LHCN-M2 (cell line): ENCODE measurements at places on chromosomes 1 and 21.

GRCh38 chr1:113282008-113282892, 108.1 kb upstream of the MAGI3 start:
- DNase-seq = no peak

DNA sequence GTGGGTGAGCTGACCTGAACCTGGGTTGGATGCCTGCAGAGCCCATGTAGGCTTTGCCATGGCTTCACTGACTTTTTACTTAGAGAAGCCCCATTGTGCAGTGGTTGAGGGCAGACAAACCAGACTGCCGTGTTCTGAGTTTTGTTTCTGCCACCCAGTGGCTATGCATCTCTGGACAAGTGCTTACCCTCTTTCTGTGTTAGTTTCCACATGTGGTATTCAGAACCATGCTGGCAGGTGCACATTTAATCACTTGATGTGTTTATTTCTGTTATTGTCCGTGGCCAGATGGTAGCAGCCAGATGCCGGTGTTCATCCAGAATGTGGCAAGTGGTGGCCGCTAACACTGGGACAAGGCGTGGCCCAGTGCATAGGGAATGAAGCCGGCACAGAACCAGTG, 10.3 kb upstream of the PTPN7 start:
- DNase-seq = no peak

- DNase-seq = no peak
These were observed 73.2 kb downstream of the LRRC8C start for GRCh38 chr1:89705901-89706699.

GRCh38 chr21:32423320-32424190, 11.0 kb downstream of the EVA1C start:
- DNase-seq = peak; percentile 78

GRCh38 chr1:64033667-64034220, 169.7 kb upstream of the UBE2U start:
- peak; percentile 61 for DNase-seq

- DNase-seq = no peak
These were observed 150.5 kb upstream of the DUSP10 start for GRCh38 chr1:221892301-221892830.

DNA sequence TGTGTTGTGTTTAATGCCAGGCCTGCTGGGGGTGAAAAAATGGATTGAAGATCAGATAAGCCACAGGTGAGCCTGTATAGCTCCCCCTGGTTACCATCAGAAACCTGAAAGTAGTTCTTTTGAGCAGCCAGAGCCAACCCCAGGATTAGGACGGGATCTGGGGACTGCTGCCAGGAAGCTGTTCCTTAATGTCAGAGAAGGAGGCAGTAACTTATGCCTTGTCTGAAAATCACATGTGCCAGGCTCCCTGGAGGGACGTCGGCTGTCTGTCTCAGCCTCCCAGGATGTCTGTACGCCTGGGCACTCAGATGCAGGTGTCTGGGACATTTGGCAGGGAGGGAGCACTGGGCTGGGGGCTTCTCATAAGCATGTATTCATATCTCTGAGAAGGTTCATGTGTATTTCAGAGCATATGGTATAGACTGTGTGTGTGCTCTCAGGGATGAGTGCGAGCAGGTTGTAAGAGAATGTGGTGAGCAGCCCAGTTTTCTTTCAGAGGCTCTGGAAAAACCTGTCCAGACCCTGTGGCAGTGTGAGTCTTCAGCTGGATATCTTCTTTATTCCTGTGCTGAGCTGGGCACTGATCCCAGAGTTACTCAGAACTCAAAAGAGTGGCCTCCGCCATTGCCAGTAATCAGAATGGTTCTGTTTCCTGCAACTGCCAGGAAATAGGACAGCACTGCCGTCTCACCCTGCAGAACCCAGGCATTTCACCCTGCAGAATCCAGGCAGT, 2.8 kb downstream of the FAM43B start:
- no peak for DNase-seq

GRCh38 chr1:6385488-6386191, 7.9 kb downstream of the ACOT7 start:
- peak; percentile 75 for DNase-seq
